ENCODE measurements at places on chromosomes 6 and 20.

DNA sequence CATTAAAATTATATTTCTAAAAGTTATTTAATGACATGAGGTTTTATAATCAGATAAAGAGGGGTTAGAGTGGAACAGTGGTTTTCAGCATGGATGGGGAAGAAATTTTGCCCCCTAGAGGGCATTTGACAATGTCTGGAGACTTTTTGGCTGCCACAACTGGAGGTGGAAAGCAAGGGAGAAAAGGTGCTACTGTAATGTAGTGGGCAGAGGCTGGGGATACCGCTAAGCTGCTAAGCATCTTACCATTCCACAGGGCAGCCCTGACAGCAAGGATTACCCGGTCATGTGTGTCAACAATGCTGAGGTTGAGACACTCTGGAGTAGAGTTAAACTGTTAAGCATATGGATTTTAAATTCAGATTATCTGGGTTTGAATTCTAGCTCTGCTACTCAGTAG is 52.9 kb upstream of the FABP7 start:
- DNase-seq: no peak

DNA sequence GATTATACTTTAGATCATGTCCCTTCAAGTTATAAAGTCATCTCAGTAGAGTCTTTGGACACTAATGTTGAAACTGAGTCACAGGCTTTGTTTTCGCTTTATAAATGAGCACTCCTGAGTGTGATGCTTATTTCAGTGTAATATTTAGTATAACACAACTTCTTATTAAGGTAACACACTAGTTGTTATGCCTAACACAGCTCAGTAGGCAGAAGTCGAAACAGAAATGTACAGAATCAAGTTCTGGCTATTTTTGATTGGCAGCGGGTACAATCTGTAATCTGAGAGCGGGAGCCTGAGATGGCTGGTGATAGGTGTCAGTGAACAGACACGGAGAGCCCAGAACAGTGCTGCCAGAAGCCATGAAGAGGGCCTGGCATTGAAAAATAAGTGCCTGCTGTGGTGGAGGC is 11.4 kb downstream of the HECA start:
- DNase-seq: no peak

DNA sequence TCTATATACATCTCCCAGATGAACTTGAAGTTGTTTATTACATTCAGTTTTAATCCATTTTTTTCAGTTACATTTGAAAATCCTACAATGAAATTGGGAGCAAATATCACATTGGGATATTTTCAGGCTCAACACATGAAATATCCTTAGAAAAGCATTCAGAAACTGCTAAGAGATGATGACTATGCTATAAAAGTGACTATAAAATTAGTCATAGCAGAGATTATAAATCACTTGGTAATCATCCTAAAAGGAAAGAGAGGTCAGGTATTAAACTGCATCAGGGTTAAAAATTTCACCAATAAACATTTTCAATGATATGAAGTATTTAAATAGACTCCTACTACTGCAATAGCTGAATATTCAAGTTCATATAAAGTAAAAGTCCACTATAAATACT is 987.7 kb downstream of the GRIK2 start:
- no peak for DNase-seq

DNA sequence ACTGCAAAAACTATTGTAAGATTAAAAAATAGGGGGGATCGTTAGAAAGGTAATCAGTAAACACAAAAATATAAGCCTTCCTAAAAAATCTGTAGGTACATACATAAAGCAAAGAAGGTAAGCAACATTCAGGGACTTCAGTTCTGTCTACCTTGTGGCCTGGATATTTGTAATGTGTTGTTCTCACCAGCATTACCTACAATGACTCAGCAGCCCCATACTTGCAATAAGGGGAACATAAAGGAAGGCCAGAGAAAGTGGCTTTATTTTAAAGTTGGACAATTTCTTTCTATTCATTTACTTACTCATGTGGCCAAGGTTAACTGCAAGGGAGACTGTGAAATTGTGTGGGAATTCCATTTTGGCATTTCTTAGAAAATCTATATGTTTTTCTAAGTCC is 277.2 kb upstream of the PREP start:
- no peak for DNase-seq

DNA sequence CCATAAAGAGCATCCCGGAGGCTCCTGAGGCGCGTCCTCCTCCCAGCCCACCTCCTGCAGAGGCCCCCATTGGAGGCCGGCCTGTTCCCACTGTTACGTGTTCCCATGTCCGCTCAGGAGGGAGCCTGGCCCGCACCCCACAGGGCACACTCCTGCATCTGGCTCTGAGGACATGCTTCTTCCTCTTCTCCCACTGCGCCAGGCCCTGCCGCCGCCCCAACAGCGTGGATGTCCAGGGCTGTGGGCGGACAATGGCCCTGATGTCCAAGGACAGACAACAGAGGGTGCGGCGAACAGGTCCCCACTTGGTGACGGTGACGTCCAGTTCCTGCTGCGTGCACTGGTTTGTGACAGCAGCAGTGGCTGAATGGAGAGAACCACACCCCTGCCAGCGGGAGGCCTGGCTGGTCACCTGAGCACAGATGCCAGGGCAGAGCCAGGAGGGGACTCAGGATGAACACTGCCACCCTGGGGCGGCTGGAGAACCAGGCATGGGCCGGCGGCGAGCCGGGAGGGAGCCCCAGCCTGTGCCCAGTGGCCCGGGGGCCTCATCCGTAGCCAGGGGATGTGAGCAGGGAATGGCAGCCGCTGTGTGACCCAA is 26.6 kb downstream of the FRMD1 start:
- DNase-seq: no peak

DNA sequence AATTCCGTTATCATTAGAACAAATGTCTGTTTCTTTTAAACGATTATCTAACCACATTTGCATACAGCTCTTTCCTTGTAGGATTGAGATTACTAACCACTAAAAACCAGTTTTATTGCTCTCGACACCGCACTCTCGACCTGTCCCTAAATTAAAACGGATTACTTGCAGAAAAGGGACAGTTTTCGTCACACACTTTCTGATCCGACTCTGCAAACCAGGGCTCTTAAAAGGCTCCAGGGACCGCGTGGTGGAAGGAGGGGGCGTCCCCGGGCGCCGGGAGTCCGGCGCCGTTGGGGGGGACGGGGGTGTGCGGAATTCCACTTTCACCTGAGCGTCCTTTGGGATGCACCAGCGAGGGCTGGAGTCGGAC is 731 bp downstream of the MAK start:
- peak; percentile 16 for DNase-seq

GRCh38 chr6:7438011-7438410 is 48.4 kb downstream of the RIOK1 start:
- DNase-seq: no peak

DNA sequence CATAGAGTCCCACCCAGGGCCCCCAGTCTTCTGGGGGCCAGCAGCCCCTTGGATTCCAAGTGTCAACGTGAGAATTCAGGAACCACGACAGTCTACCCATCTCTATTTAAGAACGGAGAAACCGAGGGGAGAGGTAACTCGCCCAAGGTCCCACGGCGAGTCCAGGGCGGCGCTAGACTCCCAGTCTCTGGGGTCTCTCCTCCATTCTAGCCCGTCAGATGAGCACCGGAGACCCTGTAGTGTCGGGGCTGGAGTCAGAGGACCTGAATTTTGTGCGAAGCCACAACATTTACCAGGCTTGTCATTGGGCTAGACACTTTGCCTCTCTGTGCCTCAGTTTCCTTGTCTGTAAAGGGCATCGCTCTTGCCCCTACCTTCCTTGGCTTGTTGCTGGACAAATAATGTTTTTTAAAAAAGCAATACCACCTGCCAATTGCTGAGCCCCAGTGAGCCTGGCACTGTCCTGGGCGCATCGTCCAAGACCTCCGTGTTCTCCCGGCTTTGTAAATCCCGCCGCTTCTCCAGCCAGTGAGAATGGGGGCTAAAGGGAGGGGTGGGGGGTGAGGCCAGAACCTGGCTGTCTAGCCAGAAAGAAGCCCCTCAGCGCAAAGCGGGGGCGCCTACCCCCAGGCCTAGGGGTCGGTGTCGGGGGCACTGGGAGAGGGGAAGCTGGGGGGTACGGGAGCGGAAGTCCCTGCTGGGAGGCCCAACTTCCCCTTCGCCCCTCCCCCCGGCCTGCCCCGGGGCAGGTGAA is 91.7 kb downstream of the NCR2 start:
- DNase-seq: no peak

DNA sequence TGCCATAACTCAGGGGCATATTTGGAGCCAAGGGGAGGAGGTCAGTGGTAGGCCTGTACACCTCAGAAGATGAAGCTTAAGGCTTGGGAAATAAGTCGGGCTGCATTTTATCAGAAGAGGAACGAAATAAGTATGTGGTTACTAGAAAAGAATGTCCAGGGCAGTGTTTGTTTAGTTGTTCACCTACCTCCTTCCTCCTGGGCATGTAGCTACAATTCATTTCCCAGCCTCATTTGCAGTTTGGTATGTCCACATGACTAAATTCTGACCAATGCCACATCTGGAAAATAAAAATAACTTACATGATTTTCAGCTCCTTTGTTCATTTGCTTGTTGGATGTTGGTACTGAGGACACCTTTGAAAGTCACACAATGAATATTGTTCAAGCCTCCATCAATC is 294.5 kb upstream of the RGS17 start:
- DNase-seq: no peak

- peak; percentile 91 for DNase-seq
These were observed 175.5 kb upstream of the FOXQ1 start for GRCh38 chr6:1136415-1136774.

GRCh38 chr20:57895161-57895855 is 185.5 kb upstream of the PMEPA1 start:
- no peak for DNase-seq

GRCh38 chr6:100432136-100432535 is 32.6 kb downstream of the SIM1 start:
- DNase-seq: no peak

DNA sequence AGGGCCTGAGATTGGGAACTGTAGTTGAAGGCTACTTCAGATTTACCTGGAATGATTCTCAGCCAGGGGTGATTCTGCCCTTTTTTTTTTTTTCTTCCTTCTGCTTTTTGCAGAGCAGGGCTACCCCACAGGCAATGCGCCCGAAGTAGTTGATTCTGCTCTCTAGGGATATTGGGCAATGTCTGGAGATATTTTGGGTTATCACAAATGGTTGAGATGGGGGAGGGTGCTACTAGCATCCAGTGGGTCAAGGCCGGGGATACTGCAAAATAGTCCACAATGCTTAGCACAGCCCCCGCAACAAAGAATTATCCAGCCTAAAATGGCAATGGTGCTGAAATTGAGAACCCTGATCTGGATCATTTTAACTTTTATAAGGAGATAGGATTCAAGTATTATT is 71.2 kb upstream of the ZMYND8 start:
- DNase-seq: no peak

- no peak for DNase-seq
These were observed 279.4 kb downstream of the RFPL4B start for GRCh38 chr6:112626468-112627082.

GRCh38 chr6:127266178-127266891 is at the start of gene RNF146:
TSS of gene RNF146 (plus strand) at chr6:127266864. CDS start at chr6:127280339, 13,475 bp downstream.
- peak; percentile 93 for DNase-seq

DNA sequence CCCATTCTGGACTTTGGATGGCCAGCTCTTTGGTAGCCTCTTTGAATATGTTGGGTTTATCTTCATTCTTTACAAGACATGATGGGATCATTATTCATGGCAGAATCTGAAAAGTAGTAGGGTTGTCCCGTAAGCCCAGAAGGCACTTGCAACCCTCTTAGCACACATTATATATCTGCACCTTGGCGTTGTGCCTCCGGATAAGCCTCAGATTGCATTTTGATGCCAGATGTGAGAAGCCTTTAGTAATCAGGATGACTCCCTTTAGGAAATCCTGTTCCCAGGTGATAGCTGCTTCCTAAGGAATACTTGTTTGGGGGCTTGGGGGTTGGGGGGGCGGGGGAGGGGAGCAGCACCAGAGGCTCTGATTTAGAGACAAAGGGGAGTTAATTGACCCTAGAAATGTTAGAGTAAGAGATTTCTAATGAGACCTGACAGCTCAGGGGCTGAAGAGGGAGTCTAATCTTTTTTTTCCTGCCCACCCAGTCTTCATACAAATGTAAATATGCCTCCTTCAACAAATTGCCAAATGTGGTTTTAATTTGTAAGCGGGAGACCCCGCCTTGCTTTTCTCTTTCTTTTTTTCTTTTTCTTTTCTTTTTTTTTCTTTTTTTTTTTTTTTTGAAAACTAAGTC is 55.1 kb downstream of the JAG1 start:
- no peak for DNase-seq

DNA sequence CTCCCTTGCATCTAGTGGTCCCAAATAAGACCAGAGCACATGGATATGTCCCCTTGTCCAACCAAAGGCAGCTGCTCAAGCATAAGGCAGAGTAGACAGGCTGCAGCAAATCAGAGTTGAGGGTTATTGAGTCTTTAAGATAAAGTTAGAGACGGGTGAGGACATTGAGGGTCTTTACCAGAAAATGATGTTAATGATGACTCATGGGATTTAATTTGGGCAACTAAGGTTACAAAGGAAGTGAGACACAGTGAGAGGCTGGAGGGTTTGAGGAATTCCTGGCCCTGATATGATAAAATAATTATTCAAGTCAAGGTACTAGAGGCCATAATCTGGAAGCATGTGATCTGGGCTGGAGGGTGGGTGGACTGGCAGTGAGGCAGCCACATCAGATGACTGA is 133.6 kb downstream of the ALDH8A1 start:
- no peak for DNase-seq

- DNase-seq: no peak
These were observed 39.8 kb downstream of the HIVEP1 start for GRCh38 chr6:12051861-12052368.

DNA sequence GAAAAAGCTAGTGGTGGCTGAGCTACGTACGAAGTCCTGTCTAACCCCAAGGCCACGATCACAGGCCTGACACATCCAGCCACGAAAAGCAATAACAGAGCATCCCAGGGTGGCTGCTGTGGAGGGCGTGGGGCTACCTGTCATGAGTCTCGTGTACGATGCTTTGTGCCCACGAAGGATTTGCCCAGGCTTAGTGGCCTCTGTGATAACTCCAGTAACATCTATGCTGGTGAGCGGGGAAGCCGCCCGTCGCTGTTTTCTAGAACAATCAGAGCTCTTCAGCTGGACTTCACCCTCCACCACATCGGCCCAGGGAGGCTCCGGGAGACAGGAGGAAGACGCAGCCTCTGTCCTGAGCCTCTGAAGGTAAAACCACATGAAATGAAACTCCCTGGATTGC is 250.5 kb downstream of the TAF4 start:
- DNase-seq: no peak

All from cerebellar cortex (tissue), 1 donor.